Neuronal stem cell (in vitro differentiated cells): ENCODE measurements at places on chromosomes 1 and 21.

DNA sequence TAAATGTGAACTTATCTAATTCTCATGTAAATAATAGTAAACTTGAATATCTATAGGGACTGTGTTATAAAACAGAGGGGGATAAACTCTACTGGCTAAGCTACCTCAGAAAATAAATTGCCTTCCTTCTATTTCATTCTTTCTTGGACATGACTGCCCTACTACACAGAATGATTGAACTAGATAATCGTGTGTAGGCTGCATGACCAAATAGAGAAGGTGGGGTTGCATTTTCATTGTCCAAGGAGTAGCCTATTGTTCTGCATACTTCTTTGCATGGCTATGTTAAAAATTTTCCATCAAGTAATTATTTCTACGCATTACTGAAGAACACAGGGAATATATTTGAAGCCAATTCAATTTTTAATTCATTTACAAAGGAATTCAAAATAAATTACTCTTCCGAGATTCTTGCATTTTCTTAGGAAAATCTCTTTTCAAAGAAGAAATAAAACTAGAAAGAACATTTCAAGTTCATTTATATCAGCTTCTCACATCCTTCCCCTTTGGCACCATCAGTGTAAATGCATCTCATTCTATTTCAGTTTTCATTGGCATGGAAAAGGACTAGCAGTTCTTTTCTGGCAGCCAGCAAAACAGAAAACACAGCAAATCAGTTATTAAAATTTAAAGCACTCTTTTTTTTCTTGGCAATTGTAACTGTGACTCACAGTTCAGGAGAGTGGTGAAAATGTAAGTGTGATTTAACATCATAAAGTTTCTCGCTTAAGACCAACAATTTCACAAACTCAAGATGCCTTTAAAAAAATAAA is 714.7 kb downstream of the NCAM2 start:
- no peak overlapping the region for H3K27ac ChIP-seq
- H3K4me3 ChIP-seq, result no peak overlapping the region
- H3K4me1 ChIP-seq, result no peaks in the 10 kb centered on the region
- no peak for DNase-seq

DNA sequence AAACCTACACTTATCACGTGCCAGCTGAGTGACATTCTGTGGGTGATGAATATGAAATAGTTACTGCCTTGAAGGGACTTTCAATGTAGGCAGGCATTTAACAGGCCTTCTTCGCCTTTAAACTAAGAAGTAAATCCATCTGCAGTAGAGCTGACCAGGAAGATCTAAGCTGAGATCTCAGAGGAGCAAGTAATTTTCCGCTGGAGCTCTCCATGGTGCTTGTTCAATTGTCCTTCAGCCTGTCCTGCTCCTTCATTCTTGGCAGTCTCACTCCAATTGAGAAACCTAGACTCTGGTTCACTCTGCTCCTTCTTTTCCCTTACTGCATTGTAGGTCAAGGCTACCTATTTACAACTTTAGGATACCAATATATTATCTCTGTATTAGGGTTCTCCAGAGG is 183.5 kb downstream of the HMCN1 start:
- no peaks in the 10 kb centered on the region for H3K36me3 ChIP-seq
- no peak overlapping the region for H3K27ac ChIP-seq
- no peak overlapping the region for H3K4me3 ChIP-seq
- H3K4me1 ChIP-seq, result no peaks in the 10 kb centered on the region

DNA sequence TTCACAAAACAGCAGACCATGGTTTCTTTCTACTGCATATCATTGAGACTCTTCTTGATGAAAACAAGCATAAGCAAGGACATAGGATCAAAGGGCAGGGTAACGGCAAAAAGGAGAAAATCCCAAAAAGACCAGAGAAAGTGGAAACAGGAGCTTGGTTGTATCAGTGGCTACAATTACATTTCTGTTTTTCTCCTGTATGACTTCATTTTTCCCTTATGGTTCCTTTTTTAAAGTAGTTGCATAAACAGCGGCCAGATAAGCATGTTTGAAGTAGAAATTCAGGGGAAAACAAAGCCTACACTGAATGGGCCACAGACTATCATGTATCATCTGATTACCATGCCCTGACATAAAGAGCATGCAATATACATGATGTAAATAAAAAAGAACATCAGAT is 4.6 kb downstream of the EGLN1 start:
- peaks cover 13% of the 10 kb centered on the region for H3K4me1 ChIP-seq
- H3K4me3 ChIP-seq, result no peak overlapping the region
- H3K36me3 ChIP-seq, result no peaks in the 10 kb centered on the region
- H3K27ac ChIP-seq, result no peak overlapping the region
- DNase-seq, result no peak

DNA sequence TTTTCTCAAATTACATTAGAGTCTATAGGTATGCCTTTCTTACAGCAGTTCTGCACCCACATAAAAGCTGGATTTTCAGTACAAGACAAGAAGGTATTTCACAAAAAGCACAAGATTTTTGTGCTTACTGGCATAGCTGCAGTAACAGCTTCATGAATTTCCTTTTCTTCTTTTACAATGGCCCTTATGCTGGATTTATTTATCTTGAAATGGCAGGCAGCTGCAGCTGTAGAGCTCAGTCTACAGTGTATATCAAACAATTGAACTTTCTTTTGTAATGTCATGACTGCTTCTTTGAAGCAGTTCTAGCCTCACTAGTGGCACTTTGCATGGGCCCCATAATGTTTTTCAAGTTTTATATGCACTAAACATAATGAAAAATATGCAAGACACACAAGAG is 510.2 kb downstream of the KCNT2 start:
- H3K27ac ChIP-seq, result no peak overlapping the region
- no peaks in the 10 kb centered on the region for H3K4me1 ChIP-seq

- H3K27me3 ChIP-seq, result no peaks in the 10 kb centered on the region
- H3K4me3 ChIP-seq, result no peak overlapping the region
- DNase-seq, result no peak
- H3K27ac ChIP-seq, result no peak overlapping the region
- H3K4me1 ChIP-seq, result no peaks in the 10 kb centered on the region
Measured at GRCh38 chr1:29991025-29991424, 732.4 kb downstream of the MATN1 start.

DNA sequence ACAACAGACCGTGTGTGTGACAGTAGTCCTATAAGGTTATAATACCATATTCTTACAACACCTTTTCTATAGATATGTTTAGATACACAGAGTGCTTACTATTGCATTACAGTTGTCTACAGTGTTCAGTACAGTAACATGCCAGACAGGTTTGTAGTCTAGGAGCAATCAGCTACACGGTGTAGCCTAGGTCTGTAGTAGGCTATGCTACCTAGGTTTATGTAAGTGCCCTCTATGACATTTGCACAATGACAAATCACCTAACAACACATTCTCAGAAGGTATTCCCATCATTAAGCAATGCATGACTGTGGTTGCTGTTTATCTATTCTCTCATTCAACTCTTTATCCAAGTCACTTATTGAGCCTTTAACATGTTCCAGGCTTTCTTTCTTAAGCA is 1.8 kb upstream of the WLS start:
- no peak for DNase-seq
- no peaks in the 10 kb centered on the region for H3K36me3 ChIP-seq
- peaks cover 9% of the 10 kb centered on the region for H3K27me3 ChIP-seq
- no peak overlapping the region for H3K27ac ChIP-seq

GRCh38 chr1:186722711-186723309 is 42.6 kb upstream of the PTGS2 start:
- DNase-seq, result peak; percentile 6
- H3K27ac ChIP-seq, result no peak overlapping the region
- no peaks in the 10 kb centered on the region for H3K4me1 ChIP-seq
- no peak overlapping the region for H3K4me3 ChIP-seq
- no peaks in the 10 kb centered on the region for H3K36me3 ChIP-seq

DNA sequence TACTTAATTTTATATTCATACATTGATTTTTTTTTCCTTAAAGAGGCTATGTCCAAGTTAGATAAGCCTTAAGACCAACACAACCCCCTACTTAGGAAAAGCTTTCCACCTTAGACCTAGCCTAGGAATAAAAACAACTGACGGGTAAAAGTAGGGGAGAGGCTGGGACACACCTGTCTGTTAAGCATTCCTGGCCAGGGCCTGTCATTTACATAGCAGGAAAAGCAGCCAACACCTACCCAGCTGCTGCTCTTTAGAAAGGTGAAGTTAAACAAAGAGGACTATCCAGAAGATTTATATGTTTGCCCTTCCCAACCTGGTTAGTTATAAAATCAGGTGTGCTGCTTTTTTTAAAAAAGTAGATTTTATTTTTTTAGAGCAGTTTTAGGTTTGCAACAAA is 29.1 kb upstream of the SAMD13 start:
- H3K36me3 ChIP-seq, result no peaks in the 10 kb centered on the region
- no peaks in the 10 kb centered on the region for H3K27me3 ChIP-seq
- no peak overlapping the region for H3K27ac ChIP-seq

GRCh38 chr1:156281281-156281680 is 1.3 kb downstream of the SMG5 start:
- DNase-seq, result no peak
- H3K27me3 ChIP-seq, result no peaks in the 10 kb centered on the region
- peak overlapping the region; percentile 84 for H3K4me3 ChIP-seq

DNA sequence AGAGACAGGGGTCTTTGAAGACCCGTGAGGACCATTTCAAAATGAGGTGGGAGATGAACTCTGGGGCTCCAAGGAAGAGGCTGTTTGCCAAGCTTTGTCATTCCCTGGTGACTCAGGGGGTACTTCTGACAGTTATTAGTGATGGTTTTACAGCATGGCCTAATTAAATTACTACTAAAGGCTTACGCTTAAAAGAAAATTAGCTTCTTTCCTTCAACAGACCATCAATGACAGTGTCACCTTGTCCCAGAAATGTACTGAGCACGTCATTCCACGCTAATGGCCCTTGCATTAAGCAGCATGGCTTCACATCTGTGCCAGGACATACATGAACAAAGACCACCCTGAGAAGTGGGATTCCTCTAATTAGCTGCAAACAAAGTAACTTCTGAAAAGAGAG is 5.1 kb upstream of the UTS2 start:
- no peak overlapping the region for H3K27ac ChIP-seq
- H3K27me3 ChIP-seq, result no peaks in the 10 kb centered on the region
- H3K36me3 ChIP-seq, result no peaks in the 10 kb centered on the region
- no peak for DNase-seq
- H3K4me3 ChIP-seq, result no peak overlapping the region
